ENCODE measurements at places on chromosomes 2 and 18.

GRCh38 chr2:159449504-159450124 lies 163.1 kb upstream of the WDSUB1 start:
- no peak for DNase-seq

DNA sequence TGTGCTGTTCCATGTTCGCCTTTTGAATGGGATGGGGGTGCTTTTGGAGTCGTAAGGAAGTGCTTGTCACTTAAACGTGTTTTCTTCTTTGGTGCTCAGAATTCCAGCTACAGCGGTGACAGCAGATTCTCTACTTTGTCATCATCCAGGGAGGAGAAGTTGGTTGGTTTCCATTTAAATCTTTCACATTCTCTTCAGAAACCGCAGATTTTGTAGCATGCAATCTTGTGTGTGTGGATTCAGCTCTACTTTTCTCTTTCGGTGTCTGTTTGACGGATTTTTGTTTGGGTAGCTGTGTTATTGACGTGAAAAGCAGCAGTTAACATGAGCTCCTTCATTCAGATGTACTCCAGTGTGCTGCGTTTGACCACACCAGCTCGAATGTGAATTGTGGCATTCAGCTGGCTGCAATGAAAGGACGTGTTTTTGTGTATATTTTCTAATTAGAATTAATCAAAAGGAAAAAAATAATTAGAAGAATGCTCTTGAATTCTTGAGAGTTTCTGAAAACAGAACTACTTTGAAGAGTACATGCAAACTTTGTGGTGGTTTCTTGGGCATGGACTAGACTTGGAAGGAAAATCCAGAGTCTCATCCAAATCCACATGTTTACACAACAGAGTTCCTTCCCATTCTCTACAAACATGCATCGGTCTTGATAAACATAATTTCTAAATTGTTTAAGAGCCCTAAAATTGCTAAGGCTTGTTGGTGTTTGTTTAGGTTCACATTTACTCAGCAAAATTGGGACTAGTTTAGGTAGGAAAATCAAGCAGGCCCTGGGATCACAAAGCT lies 68.7 kb upstream of the RBM44 start:
- no peak for DNase-seq

- no peak for DNase-seq
Measured at GRCh38 chr2:100273387-100273786, 48.9 kb downstream of the LONRF2 start.

DNA sequence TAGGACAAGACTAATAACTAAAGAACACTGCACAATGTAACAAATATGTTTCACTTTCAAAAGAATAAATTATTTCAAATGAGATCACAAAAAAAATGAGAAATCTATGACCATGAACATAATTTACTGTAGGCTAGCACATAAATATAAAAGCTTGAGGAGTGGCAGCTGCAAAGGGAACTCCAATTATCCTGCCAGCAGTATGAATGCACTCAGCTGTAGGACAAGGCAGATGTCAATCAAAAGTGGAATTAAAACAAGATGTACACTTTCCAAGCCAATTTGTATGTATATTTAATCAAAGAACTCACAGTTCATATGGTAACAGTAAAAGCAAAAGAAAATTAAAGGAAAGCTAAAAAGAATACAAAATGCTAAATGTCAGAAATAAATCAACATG lies 76.6 kb upstream of the NCKAP5 start:
- no peak for DNase-seq

- DNase-seq = no peak
Measured at GRCh38 chr2:236824836-236825235, 255.2 kb downstream of the ACKR3 start.

DNA sequence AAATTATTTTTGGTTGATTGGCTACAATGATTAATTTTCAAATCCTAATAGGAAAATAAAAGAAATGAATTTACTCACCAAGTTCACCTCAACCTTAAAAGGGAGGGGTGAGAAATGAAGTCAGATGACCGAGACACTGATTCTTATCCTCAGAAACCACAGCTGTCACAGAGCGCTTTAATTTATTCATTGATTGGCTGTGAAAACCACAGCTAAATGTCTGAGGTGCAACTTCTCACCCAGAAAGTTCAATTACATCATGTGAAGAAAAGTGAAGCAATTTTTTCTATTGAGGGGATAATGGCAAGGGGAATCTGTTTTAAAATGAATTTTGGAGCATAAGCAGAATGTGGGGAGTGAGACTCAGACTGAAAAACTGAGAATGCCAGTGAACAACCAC lies 128.4 kb downstream of the RNF152 start:
- no peak for DNase-seq

GRCh38 chr2:159051133-159051532 lies 82.7 kb downstream of the TANC1 start:
- no peak for DNase-seq

- no peak for DNase-seq
Measured at GRCh38 chr2:173299764-173300163, 54.9 kb upstream of the CDCA7 start.

DNA sequence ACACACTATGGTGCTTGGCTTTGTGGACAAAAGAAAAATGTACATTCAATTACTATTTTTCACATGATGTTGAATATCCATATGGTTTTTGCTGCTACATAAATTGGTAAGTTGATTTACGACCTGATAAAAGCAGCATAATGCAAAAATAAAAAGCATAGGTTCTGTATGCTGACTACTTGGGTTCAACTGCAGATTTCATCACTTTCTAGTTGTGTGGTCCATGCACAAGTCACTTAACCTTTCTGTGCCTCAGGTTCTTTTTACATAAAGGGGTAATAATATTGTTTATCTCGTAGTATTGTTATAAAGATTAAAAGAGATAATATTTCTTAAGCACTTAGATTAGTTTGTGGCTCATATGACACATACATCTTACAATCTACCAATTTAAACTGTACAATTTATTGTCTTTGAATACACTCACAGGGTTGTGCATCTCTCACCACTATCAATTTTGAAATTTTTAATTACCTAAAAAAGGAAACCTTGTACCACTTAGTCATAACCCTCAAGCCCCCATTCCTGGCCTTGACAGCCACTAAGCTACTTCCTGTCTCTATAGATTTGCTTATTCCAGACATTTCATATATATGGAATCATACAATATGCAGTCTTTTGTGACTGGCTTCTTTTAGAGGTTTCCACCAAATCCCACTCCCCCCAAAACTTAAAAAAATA lies 1443.9 kb downstream of the SUCLG1 start:
- DNase-seq = no peak

DNA sequence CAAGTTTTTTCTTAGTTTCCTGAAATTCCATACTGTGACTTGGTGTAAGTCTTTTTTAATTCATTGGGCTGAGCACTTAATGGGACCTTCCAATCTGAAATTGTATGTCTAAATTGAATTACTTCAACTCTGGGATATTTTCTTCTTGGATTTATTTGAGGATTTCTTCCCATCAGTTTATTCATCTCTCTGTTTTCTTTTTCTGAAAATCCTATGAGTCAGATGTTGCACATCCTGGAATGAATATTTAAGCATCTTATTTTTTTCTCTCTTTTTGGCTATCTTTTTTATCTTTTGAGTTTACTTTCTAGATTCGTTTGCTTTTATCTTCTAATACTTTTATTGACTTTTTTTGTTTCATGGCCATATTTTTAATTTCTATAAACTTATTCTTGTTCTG lies 55.4 kb upstream of the ACYP2 start:
- no peak for DNase-seq

- peak; percentile 99 for DNase-seq
Measured at GRCh38 chr2:113818382-113818951, 62.0 kb upstream of the SLC35F5 start.

DNA sequence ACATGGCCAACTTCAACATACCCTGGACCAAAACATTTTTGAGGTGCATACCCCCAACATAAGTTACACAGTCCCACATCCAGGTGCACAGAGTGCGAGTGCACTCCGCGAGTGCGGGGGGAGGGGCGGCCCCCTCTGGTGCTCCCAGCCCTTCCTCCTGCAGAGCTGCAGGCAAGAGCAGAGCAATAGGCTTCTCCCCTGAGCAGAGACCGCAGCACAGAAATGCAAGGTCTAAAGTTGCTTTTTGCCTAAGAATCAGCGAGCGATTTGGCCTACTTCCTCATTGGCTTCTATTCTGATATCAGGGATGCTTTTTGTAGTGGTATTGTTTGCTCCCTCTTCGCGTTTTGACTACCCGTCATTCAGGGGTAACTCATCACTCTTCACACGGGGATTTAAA lies 40.6 kb downstream of the BOLA3 start:
- DNase-seq = no peak

DNA sequence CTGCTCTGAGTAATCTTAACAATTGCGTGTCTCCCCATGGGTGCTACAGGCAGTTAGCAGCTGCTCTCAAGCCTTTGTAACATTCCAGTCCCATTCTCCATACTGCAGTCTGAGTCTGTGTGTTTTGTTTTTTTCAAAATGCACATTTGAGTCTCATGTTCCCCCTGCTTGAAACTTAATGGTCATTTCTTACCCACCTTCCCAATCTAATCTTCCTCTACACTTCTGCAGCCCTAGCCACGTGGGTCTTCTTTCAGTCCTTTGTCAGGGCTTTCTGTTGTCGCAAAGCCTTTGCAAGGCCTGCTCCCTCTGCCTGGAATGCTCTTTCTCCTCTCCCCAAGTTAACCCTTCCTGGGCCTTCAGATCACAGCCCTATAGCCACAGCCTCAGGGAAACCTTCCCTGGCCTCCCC lies 24.5 kb downstream of the ELAC1 start:
- DNase-seq = no peak

DNA sequence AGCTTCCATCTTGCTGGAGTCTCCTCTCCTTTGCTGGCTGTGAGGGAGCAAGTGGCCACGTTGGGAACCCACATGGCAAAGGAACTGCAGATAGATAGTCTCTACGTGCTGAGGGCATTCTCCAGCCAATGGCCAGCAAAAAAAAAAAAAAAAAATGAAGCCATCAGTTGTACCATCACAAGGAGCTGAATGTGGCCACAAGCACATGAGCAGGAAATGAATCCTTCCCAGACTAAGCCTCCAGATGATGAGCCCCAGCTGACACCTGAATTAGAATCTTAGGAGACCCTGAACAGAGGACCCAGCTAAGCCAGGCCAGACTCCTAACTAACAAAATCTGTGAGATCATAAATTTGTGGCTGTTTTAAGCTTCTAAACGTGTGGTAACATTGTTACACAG lies 57.9 kb downstream of the SPIRE1 start:
- no peak for DNase-seq

- no peak for DNase-seq
Measured at GRCh38 chr2:237727363-237727762, 71.2 kb upstream of the RBM44 start.

GRCh38 chr2:7559791-7560190 lies 642.6 kb downstream of the RNF144A start:
- DNase-seq = no peak

- DNase-seq = no peak
Measured at GRCh38 chr2:119724656-119725485, 34.9 kb upstream of the PTPN4 start.

DNA sequence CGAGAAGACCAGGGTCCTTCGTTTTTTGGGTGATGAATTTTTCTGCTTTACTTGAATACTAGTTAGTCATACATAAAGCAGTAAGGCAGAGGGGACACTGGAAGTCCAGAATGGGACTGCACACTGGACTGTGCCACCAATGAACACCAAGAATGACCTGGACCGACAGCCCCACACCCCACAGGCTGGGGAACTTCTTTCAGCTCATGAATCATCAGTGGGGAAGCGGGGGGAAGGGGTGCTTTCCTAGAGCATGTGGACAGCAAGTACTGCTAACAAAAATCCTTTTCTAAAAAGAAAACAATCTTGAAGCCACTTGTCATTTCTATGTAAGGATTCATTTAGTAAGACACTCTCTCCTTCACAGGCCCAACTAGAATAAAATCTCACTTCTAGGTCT lies 86.0 kb downstream of the DTNB start:
- DNase-seq = no peak

GRCh38 chr2:101809698-101810097 lies 112.2 kb downstream of the MAP4K4 start:
- no peak for DNase-seq

- no peak for DNase-seq
Measured at GRCh38 chr2:98880266-98881152, 55.5 kb downstream of the CRACDL start.

GRCh38 chr18:57819671-57820460 lies 16.8 kb upstream of the ATP8B1 start:
- DNase-seq = peak; percentile 96

DNA sequence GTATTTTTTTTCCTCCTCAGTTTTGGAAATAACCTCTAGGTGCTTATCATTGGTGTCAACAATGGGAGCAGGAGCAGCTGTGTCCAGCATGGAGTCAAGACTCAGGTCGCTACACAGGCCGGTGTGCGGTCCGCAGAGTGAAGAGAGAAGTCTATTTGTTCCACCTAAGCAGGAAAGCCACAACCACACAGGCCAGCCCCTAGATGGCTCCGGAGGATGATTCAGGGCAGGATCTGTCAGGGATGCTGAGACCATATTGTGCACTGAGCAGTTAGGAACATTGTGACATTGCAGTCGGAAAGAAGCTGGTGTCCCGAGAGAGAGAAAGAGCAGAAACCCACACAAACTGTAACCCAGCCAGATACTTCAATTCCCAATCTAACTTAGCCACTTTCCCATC lies 136.9 kb downstream of the GAREM1 start:
- DNase-seq = no peak

- DNase-seq = no peak
Measured at GRCh38 chr2:151518802-151519201, 109.1 kb downstream of the RIF1 start.

DNA sequence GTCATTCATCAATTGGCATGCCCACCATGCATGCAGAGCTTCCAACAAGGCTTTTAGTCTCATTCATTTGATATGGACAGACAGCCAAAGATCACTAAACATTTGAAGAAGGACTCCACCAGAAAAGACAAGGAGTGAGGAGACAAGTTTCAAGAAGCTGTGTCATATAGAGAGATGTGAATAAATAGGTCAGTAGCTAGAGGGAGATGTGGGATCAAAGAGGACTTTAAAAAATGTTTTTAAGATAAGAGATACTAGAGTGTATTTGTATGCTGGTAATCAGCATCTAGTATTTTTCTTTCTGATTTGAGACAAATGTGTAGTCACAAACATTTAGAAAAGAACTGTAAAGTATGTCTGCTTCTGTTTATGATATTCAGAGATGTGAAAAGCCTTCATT lies 48.5 kb downstream of the ANTXR1 start:
- no peak for DNase-seq

GRCh38 chr2:23563673-23564614 lies 179.0 kb downstream of the KLHL29 start:
- peak; percentile 17 for DNase-seq

GRCh38 chr2:70897203-70897976 lies 38.3 kb upstream of the ATP6V1B1 start:
- DNase-seq = no peak

DNA sequence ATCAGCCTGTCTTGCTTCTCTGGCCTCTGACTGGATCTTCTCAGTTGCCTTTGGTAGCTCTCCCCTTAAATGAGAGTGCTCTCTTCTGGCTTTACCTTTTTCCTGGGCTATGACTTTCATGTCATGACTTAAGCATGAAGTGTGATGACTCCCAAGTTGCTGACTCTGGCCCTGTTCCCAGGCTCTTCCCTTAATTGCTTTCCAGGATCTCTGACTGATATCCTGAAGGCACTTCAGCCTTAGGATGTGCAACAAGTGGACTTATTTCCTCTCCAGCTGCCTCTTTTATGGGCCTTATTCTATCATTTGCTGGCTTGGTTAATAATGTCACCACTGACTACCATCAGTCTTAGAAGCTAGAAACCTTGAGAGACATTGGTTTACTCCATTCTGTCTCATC lies 17.4 kb downstream of the SEMA4F start:
- no peak for DNase-seq

- DNase-seq = no peak
Measured at GRCh38 chr18:11548916-11549551, 60.4 kb upstream of the SLC35G4 start.

- DNase-seq = no peak
Measured at GRCh38 chr2:165634282-165634681, 159.8 kb downstream of the GALNT3 start.
